ENCODE measurements at places on chromosomes 6 and 20. TPM values are rescaled to one million over a fixed set of nuclear protein-coding genes. Genes with fewer than 3 reads are reported as not detected.

Gene OOEP
- not detected for total RNA-seq

Gene PBOV1
- not detected for total RNA-seq

DNA sequence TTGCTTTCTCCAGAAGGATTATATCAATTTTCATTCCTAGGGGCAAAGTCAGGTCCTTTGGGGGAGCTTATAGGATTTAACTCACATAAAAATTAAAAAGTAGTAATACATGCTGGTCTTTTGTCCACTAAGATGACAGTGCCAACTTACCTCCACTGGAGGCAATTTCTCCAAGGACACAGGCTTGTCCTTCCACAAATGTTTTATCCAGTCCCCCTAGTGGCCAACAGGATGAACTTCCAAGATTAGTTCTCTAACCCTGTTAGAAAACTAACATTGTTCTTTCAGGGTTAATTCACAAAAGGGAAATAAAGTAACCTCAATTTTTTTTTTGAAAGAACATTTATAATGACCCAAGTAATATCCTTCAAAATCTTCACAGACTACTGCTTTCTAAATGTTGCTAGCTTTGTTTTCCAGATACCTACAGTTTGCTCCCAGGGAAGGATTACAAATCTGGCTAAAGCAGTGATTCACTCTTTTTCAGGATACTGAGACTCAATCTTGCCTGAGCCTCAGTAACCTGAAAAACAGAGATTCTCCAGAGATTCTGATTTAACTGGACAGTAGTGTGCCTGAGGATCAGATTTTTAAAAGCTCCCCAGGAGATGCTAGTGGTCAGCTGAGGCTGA lies 31.7 kb upstream of the UBR2 start:
- no peak for DNase-seq

GRCh38 chr20:47727170-47727880 lies 58.0 kb downstream of the SULF2 start:
- DNase-seq: peak; percentile 75

Gene KHDRBS2
- total RNA-seq: not detected

DNA sequence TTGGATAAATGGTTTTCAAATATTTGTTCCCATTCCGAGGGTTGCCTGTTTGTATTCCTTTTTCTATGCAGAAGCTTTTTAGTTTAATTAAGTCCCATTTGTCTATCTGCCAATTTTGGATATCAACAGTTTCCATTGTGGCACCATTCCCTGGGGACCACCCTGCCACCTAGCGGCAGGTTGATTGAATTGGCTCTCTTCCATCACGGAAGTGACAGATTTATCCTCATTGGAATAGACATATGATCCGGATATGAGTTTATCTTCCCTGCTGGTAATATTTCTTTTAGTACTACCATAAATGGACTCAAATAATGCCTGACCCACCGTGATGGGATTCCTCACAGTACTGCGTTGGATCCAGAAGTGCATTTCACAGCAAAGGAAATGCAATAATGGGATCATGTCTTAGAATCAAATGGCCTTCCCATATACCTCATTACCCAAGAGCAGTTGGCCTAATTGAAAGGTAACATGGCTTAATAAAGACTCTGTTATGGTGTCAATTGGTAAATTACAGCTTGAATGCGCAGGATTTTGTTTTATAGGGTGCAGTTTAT lies 327.0 kb downstream of the BMP2 start:
- no peak for DNase-seq

DNA sequence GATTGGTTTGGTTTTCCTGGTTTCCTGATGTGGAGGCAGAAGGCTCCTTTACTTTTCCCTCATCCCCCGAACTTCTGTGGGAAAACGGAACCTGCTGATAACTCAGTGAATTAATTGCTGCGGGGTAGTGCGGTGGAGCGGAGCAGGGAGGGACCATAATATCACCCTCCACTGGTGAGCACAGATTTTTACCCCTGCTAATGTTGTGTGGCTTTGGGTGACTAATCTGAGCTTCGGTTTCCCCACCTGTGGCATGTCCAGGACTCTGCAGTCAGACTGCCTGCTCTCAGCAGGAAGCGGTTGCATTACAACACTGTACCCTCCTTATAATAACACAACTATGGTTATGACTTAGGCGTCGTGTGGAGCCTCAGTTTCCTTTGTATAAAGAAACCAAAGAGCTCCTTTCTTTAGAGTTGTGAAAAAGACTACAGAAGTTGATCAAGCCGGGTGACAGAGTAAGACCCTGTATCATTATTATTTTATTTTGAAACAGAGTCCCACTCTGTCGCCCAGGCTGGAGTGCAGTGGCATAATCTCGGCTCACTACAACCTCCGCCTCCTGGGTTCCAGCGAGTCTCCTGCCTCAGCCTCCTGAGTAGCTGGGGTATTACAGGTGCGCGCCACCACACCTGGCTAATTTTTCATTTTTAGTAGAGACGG lies 2.2 kb upstream of the ID1 start:
- DNase-seq: peak; percentile 30

GRCh38 chr6:21601932-21602390 lies 8.4 kb downstream of the SOX4 start:
- DNase-seq: no peak

DNA sequence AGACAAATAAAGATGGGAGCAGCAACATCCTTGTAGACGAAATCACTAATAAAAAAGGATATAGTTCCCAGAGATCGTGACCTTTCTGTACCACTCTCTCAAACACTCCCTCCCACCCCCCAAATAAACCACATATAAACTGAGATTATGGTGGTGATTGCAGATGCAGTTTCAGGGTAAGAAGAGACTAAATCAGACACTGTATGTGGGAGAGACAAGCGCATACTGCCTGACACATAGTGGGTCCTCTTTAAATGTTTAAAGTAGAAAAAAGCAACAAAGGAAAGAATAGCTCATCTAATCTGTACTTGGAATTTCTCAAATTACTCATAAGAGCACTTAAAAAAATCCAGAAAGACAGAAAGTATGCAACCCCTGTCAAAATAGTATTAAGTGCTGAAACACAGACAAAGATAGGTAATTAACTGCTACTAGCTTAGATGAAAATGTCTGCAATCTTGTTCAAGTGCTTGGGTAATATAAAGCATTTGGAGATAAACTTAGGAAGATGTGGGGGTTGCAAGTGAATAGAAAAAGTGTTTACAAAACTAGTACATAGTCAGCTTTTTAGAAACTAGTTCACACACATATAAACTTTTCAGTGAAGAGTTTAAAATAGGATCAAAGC lies 151.6 kb downstream of the BACH2 start:
- DNase-seq: no peak

- peak; percentile 65 for DNase-seq
Observed at GRCh38 chr6:110874880-110875547, 429 bp downstream of the AMD1 start.

Data from Right ventricle myocardium superior (tissue), 1 donor.